ENCODE measurements at places on chromosomes 7 and 10.

- peak; percentile 42 for DNase-seq
Measured at GRCh38 chr10:19204246-19204917, 155.8 kb downstream of the MALRD1 start.

DNA sequence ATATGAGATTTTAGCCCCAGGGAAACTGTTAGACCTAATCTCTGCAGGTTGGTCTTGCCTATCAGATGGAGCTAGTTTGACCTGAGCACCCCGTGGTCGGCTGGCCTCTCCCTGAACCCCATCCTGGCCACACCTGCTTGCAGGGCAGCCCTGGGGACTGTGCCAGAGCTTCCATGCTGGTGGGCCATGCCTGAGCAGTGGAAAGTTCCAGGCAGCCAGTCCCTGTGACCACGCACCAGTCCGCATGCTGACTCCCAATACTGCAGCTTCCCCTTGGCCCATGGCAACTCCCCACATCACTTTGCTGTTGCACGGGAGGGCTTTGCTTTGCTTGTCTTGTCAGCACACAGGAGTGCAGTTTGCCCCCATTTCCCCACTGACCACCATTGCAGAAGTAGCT lies 427.8 kb upstream of the SEMA3D start:
- no peak for DNase-seq

- DNase-seq = no peak
Measured at GRCh38 chr7:146094356-146094755, 22.2 kb upstream of the CNTNAP2 start.

DNA sequence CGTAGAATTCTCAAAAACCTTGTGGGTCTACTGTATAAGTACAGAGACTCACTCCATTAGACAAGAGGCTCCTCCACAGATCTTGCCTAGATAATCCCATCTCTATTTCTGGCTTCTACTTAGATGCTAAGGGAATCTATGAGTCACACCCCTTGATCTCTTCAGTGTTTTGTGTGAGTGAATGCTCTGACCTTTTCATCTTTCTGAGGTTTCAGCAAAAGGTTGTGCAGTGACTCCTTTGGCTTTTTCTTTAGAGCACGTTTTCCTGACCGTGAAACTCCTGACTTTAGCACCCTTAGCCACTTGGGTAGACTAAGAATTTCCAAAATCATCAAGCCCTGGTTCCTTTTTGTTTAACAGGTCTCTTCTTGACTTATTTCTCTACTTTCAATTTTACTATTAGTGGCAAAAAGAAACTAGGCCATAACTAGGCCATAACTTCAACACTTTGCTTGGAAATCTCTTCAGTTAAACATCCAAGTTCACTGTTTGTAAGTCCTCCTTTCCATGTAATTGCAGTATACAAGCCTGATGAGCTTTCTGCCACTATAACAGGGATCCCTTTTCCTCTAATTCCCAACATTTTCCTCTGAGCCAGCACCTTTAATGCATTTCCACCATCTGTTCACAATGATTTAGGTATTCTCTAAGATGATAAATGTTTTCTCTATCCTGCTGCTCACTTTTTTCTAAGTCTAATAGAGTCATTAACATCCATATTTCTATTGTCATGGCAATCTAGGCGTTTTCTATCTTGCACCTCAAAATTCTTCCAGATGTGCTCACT lies 19.4 kb downstream of the COPG2 start:
- peak; percentile 66 for DNase-seq
